ENCODE measurements at places on chromosomes 4 and X. TPM values are rescaled to one million over a fixed set of nuclear protein-coding genes. Genes with fewer than 3 reads are reported as not detected.

- DNase-seq: no peak
Observed at GRCh38 chrX:56826020-56826419, 97.0 kb downstream of the NBDY start.

DNA sequence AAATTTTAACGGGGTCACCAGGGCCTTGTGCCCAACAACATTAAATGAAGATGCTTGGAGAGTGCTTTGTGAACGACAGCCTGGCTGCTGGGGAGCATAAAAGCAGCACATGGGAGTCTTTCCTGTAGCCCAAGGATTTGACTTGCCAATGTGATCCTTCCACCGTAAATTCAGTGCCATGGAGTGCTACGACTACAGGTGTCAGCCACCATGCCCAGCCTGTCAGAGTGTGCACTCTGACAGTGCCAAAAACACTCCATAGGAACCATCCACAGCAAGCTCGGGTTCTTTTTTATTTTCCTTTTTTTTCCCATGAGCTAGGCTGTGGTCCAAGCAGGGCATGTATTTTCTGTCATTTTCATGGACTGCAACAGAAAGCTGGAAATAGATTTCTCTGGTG, 156.9 kb downstream of the NLGN4X start:
- no peak for DNase-seq

GRCh38 chrX:103155201-103155600, 59.7 kb upstream of the BEX4 start:
- no peak for DNase-seq

DNA sequence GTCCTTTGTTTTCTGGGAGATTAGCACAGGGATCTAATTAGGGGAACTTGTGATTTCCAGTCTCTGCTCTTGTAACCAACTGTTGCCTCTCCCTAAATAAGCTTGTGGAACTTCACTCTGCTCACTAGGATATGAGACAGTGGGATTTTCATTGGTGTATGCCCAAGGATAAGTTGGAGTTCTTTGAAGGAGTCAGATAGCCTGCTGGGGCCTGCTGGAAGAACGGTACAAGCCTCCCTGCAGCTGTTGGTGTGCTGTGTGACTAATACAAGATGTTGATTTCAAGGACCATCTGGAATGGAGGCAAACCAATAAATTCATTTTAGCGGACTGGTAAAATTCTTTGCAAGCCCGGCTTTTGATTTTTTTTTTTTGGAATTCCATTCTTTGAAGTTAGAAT, 167.0 kb downstream of the AASDH start:
- DNase-seq: no peak

DNA sequence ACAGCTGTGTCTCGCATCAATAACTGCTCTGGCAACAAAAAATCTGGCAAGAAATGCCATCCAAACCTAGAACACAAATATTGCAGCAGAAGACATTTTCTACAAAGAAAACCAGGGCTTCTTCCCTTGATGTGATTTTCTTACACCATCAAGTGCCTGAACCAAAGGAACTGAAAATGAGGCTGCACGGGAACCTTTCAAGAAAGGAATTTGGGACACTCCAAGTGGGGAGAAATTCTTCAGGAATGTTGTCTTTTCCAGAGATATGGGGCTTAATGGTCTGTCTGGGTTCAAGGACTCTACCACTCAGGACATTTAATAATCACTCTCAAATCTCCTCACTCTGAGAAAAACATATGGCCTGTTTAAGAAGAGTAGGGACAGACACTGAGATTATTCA, 57.6 kb downstream of the PRDM5 start:
- DNase-seq: no peak

- DNase-seq: no peak
Observed at GRCh38 chrX:115449742-115450141, 111.2 kb upstream of the PLS3 start.

DNA sequence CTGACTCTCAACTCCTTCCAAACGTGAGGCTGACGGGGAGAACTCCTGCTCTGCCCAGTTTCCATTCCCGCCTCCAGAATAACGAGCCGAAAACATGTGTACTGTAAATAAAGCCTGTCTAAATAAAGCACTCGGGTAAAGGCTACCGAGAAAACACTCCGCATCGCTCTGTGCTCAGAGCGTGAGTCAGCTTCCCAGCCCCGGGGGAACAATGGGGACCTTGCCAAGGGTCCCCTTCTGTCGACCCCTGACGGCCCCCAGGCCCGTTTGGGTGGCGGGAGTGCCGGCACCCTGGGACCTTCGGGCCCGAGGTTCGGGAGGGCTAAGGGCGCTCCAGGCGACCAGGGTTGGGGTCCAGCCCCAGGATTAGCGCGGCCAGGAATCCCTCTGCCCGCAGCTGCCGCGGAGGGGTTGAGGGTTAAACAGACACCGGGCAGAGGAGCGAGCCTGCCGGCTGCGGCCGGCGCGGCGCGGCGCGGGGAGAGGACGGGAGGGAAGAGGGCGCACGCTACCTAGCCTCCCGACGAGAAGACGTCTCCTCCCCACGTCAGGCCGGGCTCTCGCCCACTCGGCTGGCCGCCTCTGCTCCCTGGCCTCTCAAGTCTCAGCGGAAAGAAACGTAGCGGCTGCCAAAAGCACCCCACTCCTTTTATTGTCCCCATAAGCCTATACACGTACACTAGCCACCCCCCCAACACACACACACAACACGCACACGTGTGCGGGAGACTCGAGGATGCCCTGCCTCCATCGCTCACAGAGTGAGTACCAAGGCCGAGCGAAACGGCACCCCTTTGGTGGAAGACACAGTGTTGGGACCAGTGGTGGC, 85.5 kb downstream of the BCOR start:
- no peak for DNase-seq

GRCh38 chr4:122746485-122746965, 14.0 kb downstream of the BBS12 start:
- DNase-seq: no peak

GAGE1 gene
- 0.17 TPM for total RNA-seq

CHRNA9 gene
- total RNA-seq: not detected

SLC34A2 gene
- 2.2 TPM for total RNA-seq

- no peak for DNase-seq
Observed at GRCh38 chr4:80831383-80832361, 198.8 kb upstream of the BMP3 start.

DNA sequence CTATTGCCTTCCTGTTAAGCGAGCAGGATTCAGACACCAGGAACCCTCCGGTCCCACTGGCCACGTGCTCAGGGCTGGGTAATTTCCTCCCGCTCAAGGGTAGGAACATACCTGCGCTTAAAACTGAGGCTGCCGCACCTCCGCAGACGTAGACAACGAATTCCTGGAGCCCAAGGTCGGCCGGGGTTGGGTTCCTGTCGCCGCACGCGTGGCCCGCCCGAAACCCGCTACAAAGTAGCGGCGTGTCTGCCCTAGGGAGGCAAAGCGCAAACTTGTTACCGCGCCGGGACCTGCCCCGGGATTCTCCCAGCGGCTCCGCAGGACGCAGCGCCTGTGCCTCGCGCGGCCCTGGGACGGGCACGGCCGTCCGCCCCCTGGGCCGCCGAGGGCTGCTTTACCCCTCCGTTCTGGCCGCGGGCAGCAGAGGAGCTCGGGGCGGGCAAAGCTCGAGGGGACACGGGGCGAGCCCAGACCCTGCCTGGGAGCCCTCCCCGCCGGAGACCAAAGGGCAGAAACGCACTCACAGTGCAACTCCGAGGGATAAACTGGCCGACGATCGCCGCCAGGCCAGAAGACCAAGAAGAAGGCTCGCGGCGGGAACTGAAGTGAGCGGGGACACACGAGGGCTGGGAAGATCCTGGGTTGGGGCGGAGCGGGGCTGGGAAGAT, at the start of gene ERVMER34-1:
TSS of gene ERVMER34-1 (minus strand) at position 607 of the 668 bp plus-strand sequence. CDS start 5,905 bp downstream, outside the sequence.
- DNase-seq: peak; percentile 16

- DNase-seq: no peak
Observed at GRCh38 chr4:184446132-184446658, 28.2 kb downstream of the IRF2 start.

DNA sequence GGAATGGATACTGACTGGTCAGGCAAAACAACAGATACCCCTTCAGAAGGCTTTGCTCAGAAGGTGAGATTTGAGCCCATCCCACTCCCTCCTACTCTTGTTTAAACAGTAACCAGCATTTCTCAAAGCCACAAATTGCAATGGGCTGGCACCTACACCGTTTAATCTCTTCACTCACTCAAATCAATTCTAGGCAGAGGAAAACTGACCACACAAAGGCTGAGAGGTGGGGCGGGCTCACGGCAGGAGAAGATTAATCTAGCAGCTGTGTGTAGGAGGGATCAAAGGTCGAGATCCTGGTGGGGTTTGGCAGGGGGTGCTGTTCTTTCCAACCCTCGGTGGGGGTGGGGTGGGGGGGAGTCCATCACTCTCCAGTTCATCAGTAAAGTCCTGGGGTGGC, 622.4 kb downstream of the BCOR start:
- no peak for DNase-seq

GRCh38 chr4:7959078-7959477, 19.4 kb upstream of the AFAP1 start:
- no peak for DNase-seq

SULT1B1 gene
- total RNA-seq: 0.10 TPM

MUC7 gene
- not detected for total RNA-seq

DNA sequence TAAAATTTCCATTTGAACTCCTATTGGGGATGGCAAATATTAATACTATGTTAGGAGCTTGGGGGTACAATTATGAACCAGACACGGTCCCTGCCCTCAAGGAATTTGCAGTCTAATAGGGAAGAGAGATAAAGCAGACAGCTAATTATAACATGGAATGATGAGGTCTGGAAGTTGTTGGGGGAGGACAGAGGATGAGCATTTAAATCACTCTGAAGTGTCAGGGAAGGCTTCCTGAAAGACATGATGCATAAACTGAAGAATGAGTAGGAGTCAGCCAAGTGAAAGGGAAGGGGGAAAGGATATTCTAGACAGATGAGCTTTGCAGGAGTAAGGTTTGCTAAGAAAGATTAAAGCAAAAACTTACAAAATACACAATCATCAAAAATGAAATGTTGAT, 15.9 kb downstream of the PLAC1 start:
- DNase-seq: no peak

GRCh38 chrX:2596045-2596444, 95.0 kb upstream of the CD99 start:
- DNase-seq: no peak

GRCh38 chr4:159677521-159677920, 574.6 kb downstream of the RAPGEF2 start:
- no peak for DNase-seq

DNA sequence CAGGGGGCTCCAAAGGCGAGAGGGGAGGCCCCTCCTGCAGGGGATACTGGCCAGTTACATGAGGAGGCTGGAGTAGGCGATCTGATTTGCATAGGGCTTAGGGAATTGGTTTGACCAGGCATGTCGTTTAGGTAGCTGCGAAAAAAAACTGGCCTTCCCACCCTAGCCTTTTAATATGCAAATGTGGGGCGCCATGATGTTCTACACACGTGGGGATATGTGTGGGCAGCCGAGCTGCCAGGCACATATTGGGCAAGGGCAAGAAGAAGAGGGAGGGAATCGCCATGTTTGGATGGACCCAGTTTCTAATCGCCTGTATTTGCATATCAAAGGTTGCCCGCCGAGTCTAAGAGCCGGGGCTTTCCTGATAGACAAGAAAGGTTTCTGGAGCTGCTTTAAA, 121.3 kb downstream of the PRKX start:
- DNase-seq: no peak

SSX2B gene
- total RNA-seq: 0.42 TPM

- DNase-seq: no peak
Observed at GRCh38 chr4:145694929-145695328, 15.0 kb downstream of the C4orf51 start.

DNA sequence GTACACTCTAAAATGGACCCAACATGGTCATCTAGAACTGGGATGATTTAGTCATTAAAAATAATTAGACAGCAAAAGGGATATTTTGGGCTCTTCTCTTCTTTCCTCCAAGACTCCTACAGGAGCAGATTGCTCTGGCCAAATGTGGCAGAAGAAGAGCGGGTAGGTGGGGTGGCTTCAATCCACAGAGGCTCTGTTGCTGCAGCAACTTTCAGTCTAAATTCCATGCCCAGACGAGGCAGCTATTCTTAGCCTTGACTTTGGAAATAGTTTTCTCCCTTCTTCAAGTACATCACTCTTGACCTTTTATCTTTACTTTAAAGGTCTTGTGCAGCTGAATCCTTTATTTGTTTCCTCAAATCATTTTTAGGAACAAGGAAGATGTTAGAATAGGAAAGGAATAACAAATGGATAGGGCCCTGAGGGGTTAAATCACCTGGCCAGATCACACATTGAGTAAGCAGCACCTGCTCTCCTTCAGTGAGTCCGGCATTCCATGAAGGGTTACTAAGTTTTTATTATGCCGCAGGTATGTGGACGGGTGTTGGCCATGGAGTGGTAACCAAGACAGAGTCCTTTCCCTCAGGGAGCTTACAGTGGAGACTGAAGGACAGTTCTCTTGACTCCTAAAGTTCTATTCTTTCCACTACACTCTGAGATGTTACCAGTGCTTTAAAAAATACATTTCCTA, 19.3 kb upstream of the SORBS2 start:
- no peak for DNase-seq

DNA sequence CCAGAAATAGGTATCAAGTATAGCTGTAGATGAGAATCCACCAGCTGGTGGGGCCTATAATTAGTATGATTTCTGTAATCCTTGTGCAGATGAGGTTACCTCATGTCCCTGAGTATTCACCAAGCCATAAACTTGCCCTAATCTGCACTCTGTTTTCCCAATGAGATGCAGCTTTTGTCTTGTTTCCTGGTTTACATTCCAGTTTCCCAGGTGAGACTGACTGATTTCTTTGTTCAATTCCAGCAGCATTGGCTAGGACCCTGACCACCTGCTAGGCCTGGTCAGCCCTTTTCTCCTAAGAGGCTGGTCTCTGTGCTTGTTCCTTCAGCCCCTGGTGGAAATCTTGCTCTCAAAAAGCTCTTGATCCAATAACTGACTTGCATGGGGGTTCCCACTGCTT, 44.6 kb downstream of the GABRB1 start:
- no peak for DNase-seq

FOXO4 gene
- total RNA-seq: 14.7 TPM

DNA sequence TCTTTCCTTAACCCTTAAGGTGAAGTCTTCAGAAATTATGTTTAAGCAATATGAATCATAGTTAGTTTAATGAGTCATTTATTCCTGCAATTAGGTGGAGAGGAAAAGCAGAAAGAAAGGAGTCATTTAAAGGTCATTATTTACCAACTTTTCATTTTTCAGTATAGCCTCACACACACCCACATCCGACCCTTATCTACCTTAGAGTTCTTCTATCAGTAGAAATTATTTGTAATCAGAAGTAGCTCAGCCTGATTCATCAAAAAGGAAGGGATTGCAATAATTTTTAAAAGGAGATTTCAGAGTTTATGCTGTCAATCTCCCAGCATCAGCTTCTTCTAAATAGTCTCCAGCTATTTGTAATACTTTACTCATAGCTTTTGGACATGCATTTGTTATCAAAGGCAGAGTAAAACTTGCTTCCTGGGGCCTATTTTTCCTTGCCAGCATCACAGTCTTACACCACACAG, 5.9 kb downstream of the ANXA10 start:
- peak; percentile 92 for DNase-seq

SSX2 gene
- total RNA-seq: not detected

GRCh38 chrX:16696956-16697355, 15.5 kb downstream of the CTPS2 start:
- DNase-seq: no peak

- DNase-seq: no peak
Observed at GRCh38 chr4:8441499-8442091, 1.0 kb downstream of the TRMT44 start.

ADH5 gene
- total RNA-seq: 163 TPM

PPEF1 gene
- total RNA-seq: not detected

Data from HCT116 (cell line).